ENCODE measurements at places on chromosomes 6 and 20.

GRCh38 chr6:139834232-139834631, 459.8 kb upstream of the CITED2 start:
- DNase-seq = no peak

DNA sequence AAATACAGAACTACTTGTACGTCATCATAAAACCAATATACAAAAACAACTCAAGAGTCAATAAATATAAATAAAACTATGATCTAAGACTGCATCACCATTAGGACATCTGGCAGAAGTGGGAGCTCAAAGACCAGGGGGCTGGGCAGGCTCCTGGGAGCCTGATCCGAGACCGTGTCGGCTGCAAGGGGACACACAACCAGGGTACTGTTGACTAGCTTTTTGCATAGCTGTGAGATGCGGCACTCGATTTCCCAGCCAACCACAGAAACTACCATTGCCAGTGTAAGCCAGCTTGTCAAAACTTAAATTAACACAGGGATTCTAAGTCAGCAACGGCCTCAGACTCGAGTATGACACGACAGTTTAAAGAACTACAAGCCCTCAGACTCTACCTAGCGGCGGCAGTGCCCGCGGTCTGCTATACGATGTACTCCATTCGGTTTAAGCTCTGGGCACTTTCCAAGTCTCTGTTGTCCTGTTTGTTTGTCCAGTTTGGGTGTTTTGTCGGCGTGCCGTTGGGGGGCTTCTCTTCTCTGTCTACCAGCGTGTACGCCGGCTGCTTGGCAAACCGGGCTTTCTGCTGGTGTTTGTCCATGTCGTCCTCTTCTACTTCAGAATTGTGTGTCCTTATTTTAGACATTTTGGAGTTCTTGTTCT, 34.6 kb downstream of the JAG1 start:
- DNase-seq = no peak

DNA sequence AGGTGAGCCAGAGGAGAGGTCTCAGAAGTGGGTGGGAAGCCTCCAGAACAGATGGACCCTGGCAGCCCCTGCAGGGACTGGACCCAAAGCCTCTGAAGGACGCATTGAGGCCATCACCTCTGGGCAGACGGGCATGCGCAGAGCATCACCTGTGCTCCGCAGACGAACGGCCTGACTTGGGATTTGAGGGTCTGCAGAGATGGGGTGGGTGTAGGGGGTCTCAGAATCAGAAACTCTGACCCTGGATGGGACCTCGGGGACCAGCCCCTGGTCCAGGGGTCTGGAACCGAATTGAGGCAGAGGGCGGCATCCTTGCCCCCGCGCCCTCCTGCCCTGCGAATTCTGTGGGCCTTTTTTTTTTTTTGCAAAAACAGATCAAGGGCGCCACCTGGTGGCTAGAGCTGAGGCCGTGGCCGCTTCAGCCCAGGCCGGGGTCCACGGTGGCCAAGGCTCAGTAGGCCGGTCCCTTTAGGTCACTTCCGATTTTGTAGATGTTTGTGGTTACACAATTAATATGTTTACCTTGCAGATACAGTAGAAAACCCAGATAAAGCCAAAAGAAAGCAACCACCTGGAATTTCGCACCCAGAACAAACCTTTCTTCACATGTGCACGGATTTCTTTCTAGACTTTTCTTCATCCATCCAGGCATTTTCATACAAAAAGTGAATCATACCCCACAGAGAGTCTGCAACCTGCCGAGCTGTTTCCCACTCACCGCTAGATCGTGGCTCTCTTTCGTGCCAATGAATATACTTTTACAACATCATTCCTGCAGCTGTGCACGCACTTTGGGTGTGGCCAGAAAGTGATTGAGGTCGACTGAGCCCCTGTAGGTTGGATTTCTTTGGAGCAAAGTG, 25.9 kb downstream of the ZBP1 start:
- no peak for DNase-seq

DNA sequence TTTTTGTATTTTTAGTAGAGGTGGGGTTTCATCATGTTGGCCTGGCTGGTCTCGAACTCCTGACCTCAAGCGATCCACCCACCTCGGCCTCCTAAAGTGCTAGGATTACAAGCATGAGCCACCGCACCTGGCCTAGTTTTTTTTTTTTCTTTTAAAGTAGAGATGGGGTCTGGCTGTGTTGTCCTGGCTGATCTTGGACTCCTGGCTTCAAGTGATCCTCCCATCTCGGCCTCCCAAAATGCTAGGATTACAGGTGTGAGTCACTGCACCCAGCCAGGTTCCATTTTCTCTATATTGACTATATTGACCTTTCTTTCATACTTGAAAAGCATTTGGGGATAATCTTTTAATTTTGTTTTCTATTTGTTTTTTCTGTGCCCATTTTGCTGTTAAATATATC, 13.3 kb downstream of the PANK2 start:
- no peak for DNase-seq

DNA sequence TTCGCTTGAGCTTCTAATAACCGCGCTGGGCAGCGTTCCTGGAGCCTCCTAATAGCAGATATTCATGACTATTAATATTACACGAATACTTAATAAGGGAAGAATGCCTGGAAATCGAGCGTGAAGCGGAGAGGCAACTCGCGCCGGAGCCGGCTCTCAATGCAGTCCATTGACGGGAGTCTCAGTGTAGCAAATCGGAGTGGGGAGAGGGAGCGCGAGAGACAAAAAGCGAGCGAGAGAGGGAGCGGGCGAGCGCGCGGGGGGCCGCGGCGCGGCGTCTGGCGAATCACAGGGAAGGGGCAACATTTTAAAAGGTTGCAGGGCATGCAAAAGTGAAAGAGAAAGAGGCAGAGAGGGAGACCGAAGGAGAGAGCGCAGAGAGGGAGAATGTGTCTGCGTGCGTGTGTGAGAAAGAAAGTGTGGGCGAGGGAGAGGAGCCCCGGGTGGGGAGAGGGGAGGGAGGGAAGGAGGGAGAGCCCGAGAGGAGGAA, 2.9 kb downstream of the TFAP2A start:
- DNase-seq = no peak

Measured in urinary bladder (tissue), 4 donors.